ENCODE measurements at places on chromosomes 16 and 17. TPM values are rescaled to one million over a fixed set of nuclear protein-coding genes. Genes with fewer than 3 reads are reported as not detected.

GRCh38 chr16:12573730-12574383, 229.8 kb downstream of the CPPED1 start:
- peaks cover 3% of the 10 kb centered on the region for H3K4me1 ChIP-seq
- DNase-seq: peak; percentile 84
- no peaks in the 10 kb centered on the region for H3K36me3 ChIP-seq
- peaks cover 2% of the 10 kb centered on the region for H3K27me3 ChIP-seq
- no peak overlapping the region for H3K27ac ChIP-seq

DNA sequence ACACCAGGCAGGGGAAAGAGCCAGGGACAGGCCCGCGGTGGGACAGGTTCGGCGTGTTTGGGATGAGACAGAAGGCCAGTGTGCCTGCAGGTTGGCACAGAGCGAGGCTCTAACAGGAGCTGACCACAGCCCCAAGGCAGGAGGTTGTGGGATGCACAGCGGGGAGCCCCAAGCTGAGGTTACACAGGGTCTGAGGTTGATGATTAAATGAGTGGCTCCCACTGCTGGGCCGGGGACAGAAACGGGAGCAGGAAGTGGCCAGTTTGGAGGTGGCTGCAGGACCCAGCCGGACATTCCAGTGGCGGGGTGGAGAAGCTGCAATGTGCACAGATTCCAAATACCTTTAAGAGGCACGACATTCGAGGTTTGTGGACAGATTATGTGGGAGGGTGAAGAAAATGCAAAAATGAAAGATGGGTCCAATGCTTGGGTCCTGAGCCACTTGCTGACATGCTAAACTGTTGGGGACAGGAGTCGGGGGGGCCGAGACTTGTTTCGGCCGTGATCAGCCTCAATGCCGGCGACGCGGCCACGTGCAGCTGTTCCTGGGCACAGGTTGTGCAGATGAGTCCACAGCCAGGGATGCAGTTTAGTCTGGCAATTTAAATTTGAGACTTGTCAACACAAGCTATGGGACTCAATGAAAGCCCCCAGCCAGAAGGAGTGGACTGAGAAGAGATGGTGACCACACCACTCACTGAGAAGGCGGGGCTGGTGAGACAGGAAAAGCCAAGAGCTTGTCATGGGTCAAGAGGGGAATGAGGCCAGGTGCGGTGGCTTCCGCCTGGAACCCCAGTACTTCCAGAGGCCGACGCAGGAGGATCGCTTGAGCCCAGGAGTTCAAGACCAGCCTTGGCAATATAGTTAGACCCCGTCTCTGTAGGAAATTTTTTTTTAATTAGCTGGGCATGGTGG, 8.7 kb downstream of the ENPP7 start:
- no peaks in the 10 kb centered on the region for H3K4me1 ChIP-seq
- no peak for DNase-seq
- H3K27me3 ChIP-seq: peaks cover 22% of the 10 kb centered on the region
- H3K27ac ChIP-seq: no peak overlapping the region
- no peaks in the 10 kb centered on the region for H3K36me3 ChIP-seq
- no peak overlapping the region for H3K4me3 ChIP-seq

PRSS8 gene
- total RNA-seq: not detected

DNA sequence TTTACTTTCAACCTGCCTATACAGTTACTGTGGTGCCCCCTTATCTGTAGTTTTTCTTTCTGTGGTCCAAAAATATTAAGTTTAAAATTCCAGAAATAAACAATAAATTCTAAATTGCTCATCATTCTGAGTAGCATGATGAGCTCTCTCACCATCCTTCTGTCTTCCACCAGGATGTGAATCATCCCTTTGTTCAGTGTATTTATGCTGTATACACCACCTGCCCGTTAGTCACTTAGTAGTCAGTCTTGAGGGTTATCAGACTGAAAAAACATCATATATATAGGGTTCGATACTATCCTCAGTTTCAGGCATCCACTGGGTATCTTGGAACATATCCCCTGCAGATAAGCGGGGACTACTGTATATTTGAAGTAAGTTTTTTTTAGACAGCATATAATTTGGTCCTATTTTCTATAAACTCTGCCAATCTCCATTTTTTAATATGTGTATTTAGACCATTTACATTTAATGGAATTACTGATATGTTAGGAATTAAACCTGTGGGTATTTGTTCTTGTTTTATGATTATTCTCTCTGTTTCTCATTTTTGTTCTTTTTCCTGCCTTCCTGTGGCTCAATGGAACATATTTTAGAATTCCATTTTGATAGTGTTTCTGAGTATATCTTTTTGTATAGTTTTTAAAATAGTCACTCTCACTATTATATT, 31.0 kb downstream of the TBX21 start:
- no peak overlapping the region for H3K4me3 ChIP-seq
- no peaks in the 10 kb centered on the region for H3K36me3 ChIP-seq
- no peak for DNase-seq
- H3K4me1 ChIP-seq: peaks cover 10% of the 10 kb centered on the region
- H3K27me3 ChIP-seq: peaks cover 5% of the 10 kb centered on the region

LLGL2 gene
- 17.1 TPM for total RNA-seq

PRKCA gene
- total RNA-seq: 75.1 TPM

GRCh38 chr17:68953340-68953997, 1.7 kb downstream of the ABCA8 start:
- DNase-seq: no peak
- no peak overlapping the region for H3K4me3 ChIP-seq
- H3K27ac ChIP-seq: no peak overlapping the region
- no peaks in the 10 kb centered on the region for H3K27me3 ChIP-seq
- no peaks in the 10 kb centered on the region for H3K36me3 ChIP-seq

DNA sequence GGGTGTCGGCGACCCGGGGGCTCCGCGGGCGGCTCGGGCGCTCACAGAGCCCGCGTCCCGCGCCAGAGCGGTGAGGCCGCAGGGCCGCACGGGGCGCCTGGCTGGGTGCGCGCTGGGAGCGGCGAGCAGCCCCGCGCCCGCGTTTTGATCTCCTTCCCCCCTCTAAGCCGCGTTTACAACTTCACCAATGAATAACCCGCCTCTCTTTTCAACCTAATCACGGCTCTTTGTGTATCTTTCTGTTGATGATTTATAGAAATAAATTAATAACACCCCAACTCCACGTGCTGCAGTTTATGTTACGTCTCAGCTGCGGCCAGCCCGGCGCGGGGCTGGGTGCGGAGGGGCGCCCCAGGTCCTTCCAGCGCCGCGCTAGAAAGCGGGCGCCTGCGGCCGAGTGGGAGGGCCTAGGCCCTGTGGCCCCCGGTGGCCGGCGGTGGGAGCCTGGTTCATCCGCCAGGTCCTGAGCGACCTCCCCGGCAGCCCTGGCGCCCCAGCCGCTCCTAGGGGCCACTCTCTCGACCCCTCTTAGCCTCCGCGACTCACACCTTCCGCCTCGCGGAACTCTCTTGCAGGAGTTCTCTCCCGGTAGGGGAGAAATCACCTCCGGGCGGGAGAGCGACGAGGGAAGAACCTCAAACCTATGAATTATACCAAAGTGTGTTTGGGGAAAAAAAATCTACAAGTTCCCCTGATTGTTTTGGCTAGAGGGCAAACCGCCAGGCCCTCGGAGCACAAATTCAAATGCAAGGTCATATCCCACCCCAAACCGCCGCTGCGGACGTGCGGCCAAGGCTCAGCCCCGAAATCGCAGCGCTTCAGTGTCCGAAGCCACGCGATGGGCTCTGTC, 1.9 kb downstream of the HNF1B start:
- H3K4me1 ChIP-seq: peaks cover 19% of the 10 kb centered on the region
- no peaks in the 10 kb centered on the region for H3K36me3 ChIP-seq
- peaks cover 68% of the 10 kb centered on the region for H3K27me3 ChIP-seq
- DNase-seq: peak; percentile 13
- no peak overlapping the region for H3K27ac ChIP-seq

DNA sequence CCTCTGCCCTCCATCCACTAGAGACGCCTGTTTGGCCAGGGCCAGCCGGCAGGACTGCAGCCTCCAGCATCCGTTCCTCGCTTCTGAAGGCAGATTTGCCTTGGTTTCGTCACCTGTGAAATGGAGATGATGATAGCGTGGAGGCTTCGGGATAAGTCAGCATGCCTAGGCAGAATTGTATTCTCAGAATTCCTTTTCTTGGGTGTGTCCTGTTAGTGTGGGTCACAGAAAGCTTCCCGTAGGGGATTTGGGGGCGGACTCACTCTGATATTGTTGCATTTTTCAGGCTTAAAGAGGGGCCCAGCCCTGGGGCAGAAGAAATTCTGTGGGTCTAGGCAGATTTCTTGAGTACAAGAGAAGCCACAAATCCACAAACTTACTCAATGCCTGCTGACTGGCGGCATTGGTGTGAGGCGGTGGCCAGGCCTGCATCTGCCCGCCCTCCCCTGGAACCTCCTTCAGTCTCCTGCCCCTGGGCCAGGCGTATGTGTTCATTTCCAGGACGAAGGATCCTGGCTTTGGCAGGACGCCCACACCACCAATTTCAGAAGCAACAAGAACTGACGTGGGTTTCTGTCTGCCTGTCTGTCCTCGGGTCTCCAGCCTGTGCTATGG, 17.6 kb downstream of the CCDC42 start:
- no peak overlapping the region for H3K27ac ChIP-seq
- H3K27me3 ChIP-seq: peaks cover 3% of the 10 kb centered on the region
- no peak overlapping the region for H3K4me3 ChIP-seq

DNA sequence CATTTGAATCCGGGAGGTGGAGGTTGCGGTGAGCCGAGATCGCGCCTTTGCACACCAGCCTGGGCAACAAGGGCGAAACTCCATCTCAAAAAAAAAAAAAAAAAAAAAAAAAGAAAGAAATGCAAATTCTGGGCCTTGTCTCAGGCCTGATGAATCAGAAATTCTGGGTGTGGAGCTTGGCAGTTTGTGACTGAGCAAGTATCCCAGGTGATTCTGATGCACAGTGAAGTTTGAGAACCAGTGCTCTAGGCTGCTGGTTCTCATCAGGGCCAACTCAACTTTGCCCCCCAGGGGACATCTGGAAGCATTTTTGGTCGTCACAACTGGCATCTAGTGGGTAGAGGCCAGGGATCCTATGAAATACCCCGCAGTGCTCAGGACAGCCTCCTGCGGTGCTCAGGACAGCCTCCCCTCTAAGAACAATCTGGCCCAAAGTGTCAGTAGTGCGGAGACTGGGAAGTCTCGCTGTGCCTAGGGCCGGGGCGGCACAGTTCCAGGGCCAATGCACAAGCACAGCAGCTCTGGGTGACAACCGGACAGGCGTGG, 55.9 kb downstream of the SDK2 start:
- H3K27me3 ChIP-seq: no peaks in the 10 kb centered on the region
- no peak overlapping the region for H3K27ac ChIP-seq
- no peak for DNase-seq
- H3K4me1 ChIP-seq: peaks cover 34% of the 10 kb centered on the region

DNA sequence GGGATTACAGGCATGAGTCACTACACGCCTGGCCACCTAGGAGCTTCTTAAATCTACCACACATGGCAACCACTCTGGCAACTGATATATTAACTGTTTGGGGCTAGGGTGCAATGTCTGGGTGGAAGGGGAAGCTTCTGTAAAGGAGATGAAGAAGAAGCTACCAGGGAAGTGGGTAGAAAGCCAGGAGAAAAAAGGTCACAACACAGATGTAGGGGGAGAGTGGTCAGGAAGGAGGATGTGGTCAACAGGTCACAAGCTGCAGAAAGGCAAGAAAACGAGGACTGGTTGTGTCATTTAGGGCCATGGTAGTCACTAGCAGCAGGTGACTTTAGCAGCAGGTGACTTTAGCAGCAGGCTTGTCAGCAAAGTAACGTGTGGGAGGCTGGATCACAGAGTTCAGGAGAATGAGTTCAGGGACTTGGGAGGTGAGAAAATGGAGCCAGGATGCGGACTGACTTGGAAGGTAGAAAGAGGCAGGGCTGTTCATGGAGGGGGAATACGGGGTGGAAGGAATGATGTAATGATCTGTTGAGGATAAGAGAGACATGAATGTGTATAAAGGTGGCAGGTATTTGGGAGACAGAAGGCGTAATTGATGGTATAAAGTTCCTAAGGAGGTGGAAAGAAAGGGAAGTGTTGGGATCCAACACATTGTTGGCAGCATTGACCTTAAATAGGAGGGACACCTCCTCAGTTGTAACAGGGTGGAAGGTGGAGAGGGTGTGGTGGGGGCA, 16.3 kb upstream of the WFIKKN2 start:
- no peak overlapping the region for H3K27ac ChIP-seq
- H3K27me3 ChIP-seq: peaks cover 11% of the 10 kb centered on the region
- no peak overlapping the region for H3K4me3 ChIP-seq
- no peaks in the 10 kb centered on the region for H3K36me3 ChIP-seq
- peak; percentile 21 for DNase-seq

All from activated CD4-positive, alpha-beta memory T cell treated with anti-CD3 and anti-CD28 coated beads for 36 hours (primary cell).